ENCODE measurements at places on chromosomes 3 and 15. TPM values are rescaled to one million over a fixed set of nuclear protein-coding genes. Genes with fewer than 3 reads are reported as not detected.

The GOLGA8N gene
- 1.3 TPM for total RNA-seq

The PCSK6 gene
- 12.7 TPM for total RNA-seq

The PPP1R14D gene
- total RNA-seq: not detected

The SLC51A gene
- total RNA-seq: not detected

The SCAANT1 gene
- not detected for total RNA-seq

The LRRN1 gene
- not detected for total RNA-seq

The STRA6 gene
- total RNA-seq: 80.9 TPM

The RETNLB gene
- total RNA-seq: not detected

The PPP4R2 gene
- total RNA-seq: 37.2 TPM

The IL5RA gene
- total RNA-seq: not detected

The CCR1 gene
- not detected for total RNA-seq

The ERICH6 gene
- total RNA-seq: not detected

The STAC gene
- total RNA-seq: 2.5 TPM

The PAQR5 gene
- 88.0 TPM for total RNA-seq

The IDH3A gene
- 66.0 TPM for total RNA-seq

The CAND2 gene
- total RNA-seq: 0.42 TPM

The ATP13A4 gene
- 0.06 TPM for total RNA-seq

The ANKRD63 gene
- total RNA-seq: 0.54 TPM

The GHSR gene
- not detected for total RNA-seq

The KBTBD13 gene
- not detected for total RNA-seq

The TMEM39A gene
- 21.9 TPM for total RNA-seq

The CP gene
- 4.9 TPM for total RNA-seq

The LSMEM2 gene
- 0.09 TPM for total RNA-seq

The SYNPR gene
- not detected for total RNA-seq

The SLC6A11 gene
- 0.09 TPM for total RNA-seq

Measured in A549 treated with CORT108297 at 1 μM for 4 hours (cell line).